Esophagus squamous epithelium (tissue), 5 donors: ENCODE measurements at places on chromosomes 3 and 15.

DNA sequence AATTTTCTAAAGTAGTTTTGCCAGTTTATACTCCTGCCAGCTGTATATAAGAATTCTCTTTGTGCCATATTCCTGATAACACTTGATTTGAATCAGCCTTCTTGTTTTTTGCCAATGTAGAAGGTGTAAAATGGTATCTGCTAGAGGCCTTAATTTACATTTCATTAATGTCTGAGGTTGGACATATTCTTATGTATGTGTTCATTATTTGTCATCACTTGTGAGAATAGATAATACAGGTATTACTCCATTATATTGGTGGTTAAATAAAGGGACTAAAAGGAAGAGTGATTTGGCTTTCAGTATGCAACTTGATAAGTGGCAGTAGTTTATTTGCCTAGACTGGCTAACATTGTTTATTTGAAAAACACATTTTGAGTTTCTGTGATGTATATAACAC, 25.8 kb downstream of the PAK2 start:
- DNase-seq, result no peak

- DNase-seq, result no peak
Measured at GRCh38 chr15:61685534-61685933, 374.7 kb downstream of the VPS13C start.

DNA sequence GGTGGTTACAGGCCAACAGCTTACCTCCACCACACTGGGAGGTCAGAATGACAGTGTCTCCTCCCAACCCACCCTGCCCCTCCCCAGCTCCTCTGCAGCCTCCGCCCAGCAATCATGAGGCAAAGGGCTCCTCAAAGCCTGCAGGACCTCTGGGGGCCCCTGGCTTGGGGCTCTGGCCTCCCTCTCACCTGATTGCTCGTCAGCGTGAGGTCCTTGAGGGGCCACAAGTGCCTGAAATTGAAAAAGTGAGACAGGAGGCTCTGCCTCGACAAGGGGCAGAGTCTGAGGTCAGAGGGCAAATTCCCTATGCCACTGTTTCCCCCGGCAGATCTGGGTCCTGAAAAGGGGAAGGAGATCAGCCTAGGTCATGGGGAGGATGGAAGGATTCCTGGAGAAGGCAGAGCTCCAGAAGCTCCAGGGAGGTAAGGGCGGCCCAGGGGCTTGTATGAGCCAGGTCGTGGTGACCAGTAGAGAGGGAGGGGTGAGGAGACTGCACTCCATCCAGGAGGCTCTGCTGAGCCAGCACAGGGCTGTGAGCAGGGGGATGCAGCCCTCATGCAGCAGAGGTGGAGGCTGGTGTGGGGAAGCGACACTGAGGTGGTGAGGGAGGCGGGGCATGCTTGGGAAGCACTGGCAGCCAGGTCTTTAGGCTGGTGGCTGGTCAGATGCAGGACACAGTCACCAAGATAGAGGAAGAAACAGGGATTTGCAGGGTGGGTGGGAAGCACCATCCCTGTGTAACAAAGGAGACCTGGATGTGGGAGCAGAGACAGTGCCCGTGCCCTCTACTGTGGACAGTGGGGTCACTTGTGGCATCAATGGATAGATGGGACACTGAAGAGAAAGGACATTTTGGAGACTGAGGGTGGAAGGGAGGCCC, 20.1 kb downstream of the ALS2CL start:
- no peak for DNase-seq

DNA sequence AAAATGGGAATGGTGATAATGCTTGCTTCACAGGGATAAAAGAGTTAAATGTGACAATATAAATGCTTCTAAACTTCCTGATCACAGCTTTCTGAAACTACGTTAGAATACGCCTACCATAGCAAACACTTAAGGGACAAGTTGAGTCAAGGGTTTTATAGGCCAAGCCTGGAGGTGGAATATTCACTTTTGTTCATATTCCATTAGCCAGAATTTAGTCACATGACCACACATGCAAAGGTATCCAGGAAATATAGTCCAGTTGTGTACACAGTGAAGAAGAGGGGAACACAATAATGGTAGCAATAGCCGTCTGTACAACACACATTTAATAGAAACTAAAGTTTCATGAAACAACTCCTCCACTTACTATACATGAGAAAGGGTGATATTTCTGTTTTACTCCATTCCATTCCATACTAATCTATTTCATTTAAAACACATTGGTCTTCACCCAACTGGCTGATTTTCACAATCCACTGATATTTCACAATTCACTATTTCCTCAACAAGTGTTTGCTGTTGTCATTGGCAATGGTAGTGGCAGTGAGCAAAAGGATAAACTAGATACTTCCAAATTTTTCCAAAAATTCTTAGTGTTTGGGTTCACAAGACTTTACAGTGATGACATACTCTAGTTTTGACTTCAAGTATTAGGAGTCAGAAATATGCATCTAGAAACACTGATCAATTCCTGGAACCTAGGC, 270.9 kb downstream of the ERC2 start:
- DNase-seq, result no peak

- DNase-seq, result peak; percentile 88
Measured at GRCh38 chr3:4978966-4979427, 240 bp upstream of the BHLHE40 start.

GRCh38 chr3:167787440-167787839, 51.9 kb downstream of the SERPINI1 start:
- DNase-seq, result no peak
